Naive B cell (primary cell): ENCODE measurements at places on chromosomes 7 and 10. TPM values are rescaled to one million over a fixed set of nuclear protein-coding genes. Genes with fewer than 3 reads are reported as not detected.

H2BK1 gene
- not detected for polyA plus RNA-seq

GRCh38 chr7:16347066-16347826 is 74.1 kb downstream of the CRPPA start:
- DNase-seq, result no peak
- H3K27ac ChIP-seq, result no peak overlapping the region
- H3K4me1 ChIP-seq, result no peaks in the 10 kb centered on the region
- H3K36me3 ChIP-seq, result peaks cover 9% of the 10 kb centered on the region
- H3K27me3 ChIP-seq, result no peaks in the 10 kb centered on the region

DNA sequence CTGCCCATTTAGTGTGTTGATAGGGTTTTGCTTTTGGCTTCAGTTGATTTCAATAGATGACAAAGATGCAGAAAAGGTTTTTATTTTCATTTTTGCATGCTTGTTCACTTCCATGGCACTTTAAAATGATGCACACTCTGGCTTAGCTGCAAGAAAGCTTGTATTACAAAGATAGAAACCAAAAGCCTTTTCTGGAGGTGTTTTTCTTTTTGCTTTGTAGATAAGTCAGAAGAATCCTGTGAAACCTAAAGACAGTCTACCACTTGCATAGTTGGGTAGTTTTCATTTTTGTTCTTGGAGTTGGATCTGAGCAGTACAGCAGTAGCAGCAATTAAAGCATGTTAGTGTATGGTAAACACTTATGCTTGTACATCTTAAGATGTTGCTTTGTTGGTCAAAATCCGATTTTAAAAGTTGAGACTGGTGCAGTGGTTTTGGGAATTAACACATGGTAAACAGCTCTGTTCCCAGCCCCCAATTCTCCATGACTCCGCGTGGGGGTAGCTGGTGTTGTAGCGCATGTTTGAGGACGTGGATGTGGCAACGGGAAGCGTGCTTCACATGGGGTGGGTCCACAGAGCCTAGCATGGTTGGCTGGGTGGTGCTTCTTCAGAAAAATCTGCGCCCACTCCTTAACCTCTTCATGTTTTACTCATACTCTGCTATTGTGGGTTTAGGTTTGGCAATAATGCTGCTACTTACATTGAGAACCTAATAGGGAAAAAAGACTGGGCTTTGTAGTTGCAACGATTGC is 19.8 kb downstream of the CCNY start:
- H3K4me1 ChIP-seq, result peaks cover 76% of the 10 kb centered on the region
- no peaks in the 10 kb centered on the region for H3K36me3 ChIP-seq
- no peak overlapping the region for H3K4me3 ChIP-seq
- no peaks in the 10 kb centered on the region for H3K27me3 ChIP-seq
- DNase-seq, result no peak
- peak overlapping the region; percentile 11 for H3K27ac ChIP-seq

DNA sequence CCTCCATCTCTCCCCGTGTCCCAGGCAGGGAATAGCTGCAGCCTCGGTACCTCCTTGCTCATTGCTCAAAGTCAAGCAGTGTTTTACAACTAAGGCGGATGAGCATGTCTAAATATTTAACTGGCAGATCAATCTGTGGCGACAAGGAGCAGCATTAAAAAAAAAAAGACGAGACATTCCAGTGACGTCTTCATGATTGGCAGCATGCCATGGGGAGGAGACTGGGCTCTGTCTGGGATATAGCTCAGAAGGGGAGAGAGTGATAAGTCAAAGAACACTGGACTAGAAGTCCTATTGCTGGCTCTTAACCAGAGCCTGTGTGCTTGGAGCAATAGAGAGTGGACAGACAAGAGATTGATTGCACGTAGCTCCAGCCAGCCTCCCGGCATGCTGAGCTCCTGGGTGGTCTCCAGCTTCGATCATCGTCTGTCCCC is 287.5 kb upstream of the PODXL start:
- H3K27me3 ChIP-seq, result peaks cover 26% of the 10 kb centered on the region
- H3K4me3 ChIP-seq, result no peak overlapping the region
- H3K27ac ChIP-seq, result no peak overlapping the region
- no peaks in the 10 kb centered on the region for H3K4me1 ChIP-seq
- DNase-seq, result no peak
- H3K36me3 ChIP-seq, result no peaks in the 10 kb centered on the region

- no peak overlapping the region for H3K4me3 ChIP-seq
- H3K27ac ChIP-seq, result no peak overlapping the region
- H3K4me1 ChIP-seq, result no peaks in the 10 kb centered on the region
- DNase-seq, result peak; percentile 28
- H3K27me3 ChIP-seq, result peaks cover 22% of the 10 kb centered on the region
These were observed 27.1 kb downstream of the PRLHR start for GRCh38 chr10:118568327-118568848.

- H3K4me1 ChIP-seq, result peaks cover 72% of the 10 kb centered on the region
- no peaks in the 10 kb centered on the region for H3K36me3 ChIP-seq
- H3K27me3 ChIP-seq, result no peaks in the 10 kb centered on the region
- peak; percentile 44 for DNase-seq
- peak overlapping the region; percentile 100 for H3K27ac ChIP-seq
These were observed 58.5 kb upstream of the ECHDC3 start for GRCh38 chr10:11683529-11684320.

GRCh38 chr7:22594020-22594419 is 94.0 kb upstream of the STEAP1B start:
- no peak overlapping the region for H3K4me3 ChIP-seq
- no peak overlapping the region for H3K27ac ChIP-seq
- H3K27me3 ChIP-seq, result no peaks in the 10 kb centered on the region
- H3K4me1 ChIP-seq, result peaks cover 26% of the 10 kb centered on the region

DNA sequence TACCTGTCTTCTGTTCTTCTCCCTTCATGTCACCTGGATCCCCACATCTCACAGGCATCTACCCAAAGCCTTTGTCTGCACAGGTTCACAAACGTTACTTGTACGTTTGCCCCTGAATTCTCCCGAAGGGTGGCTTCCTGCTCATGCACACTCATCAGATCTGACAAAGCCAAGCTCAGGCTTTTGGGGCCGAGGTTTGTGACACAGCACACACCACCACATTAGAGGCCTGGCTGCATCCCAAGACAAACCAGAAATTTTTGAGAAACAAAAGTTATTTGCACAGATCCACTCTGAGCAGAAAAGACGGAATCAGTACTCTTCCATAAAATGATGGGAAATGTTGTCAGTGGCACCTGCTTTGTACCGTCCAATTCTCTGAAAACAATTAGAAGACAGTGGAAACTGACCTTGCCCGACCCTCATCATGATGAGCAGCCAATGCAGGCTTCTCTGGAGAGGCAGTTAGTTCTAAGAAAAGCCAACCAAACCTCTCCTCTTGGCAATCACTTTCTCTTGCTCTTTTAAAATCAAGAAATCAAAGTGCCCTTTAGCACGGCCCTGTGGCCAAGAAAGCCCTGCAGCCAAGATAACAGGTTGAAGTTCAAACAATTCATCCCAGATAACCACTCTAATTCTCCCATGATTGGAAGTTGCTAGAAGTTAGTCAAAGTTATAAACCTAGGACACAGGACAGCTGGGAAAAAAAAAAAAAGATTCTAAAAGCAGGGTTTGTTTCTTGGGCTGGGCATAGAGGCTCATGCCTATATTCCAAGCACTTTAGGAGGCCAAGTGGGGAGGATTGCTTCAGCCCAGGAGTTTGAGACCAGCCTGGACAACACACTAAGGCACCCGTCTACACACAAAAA is 13.6 kb upstream of the SVIL start:
- peak overlapping the region; percentile 57 for H3K4me3 ChIP-seq
- peaks cover 24% of the 10 kb centered on the region for H3K4me1 ChIP-seq
- no peak overlapping the region for H3K27ac ChIP-seq
- H3K27me3 ChIP-seq, result no peaks in the 10 kb centered on the region

GRCh38 chr7:88218836-88219605 is 817 bp downstream of the SRI start:
- H3K27me3 ChIP-seq, result no peaks in the 10 kb centered on the region
- peaks cover 3% of the 10 kb centered on the region for H3K36me3 ChIP-seq
- H3K27ac ChIP-seq, result peak overlapping the region; percentile 93
- peaks cover 39% of the 10 kb centered on the region for H3K4me1 ChIP-seq
- peak overlapping the region; percentile 97 for H3K4me3 ChIP-seq

DNA sequence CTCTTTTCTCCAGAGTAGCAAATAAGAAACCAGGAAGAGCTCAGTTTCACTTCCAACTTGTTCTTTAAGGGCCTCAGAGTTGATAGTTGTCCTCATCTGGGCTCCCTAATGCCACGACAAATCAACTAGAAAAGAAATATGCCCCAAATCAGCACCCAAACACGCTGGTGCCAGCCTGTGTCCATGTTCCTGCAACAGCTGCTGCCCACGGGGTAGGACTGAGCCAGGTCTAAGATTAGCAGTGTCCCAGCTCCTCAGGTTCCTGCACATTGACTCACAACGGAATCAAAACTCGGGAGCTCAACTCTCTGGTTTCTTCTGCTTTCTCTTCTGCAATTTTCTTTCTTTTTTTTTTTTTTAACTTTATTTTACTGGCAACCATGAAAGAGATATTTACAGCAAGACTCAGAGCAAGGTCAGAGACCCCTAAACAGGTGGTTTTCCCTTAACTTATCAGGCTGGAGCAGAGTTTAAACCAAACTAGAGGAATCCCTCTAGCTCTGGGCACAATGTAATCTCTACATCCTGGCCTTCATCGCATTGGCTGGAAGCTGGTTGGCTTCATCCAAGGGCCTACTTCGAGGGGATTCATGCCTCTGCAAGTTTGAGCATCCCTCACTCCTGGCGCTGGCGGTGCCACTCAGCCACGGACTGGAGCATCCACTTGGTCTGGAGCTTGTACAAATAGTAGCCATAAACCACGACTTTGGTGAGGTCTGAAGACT is 126.1 kb downstream of the PFKFB3 start:
- peak overlapping the region; percentile 59 for H3K4me3 ChIP-seq
- H3K27me3 ChIP-seq, result peaks cover 5% of the 10 kb centered on the region
- peaks cover 20% of the 10 kb centered on the region for H3K4me1 ChIP-seq
- peak; percentile 48 for DNase-seq
- peaks cover 7% of the 10 kb centered on the region for H3K36me3 ChIP-seq
- H3K27ac ChIP-seq, result peak overlapping the region; percentile 82

- no peak for DNase-seq
- H3K27me3 ChIP-seq, result peaks cover 3% of the 10 kb centered on the region
- no peaks in the 10 kb centered on the region for H3K36me3 ChIP-seq
- H3K4me3 ChIP-seq, result no peak overlapping the region
- no peaks in the 10 kb centered on the region for H3K4me1 ChIP-seq
These were observed 622.3 kb downstream of the SUGCT start for GRCh38 chr7:40757109-40757508.

DNA sequence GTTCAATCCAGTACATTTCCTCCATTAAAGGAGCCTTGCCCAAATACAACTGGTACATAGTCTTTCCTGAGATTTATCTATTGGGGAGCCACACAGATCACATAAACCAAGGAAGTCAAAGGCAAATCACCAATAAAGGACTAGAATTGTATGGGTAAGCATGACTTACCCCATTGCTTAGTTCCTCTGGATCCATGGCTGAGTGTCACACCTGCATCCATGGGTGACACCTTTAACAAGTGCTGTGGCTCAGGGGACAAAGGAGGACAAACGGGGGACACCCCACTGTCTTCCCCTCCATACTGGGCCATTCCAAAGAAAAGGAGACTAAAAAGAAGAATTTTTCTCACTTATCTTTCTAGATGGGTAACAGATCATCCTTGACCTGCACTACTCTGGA is 30.4 kb downstream of the ZNF92 start:
- H3K36me3 ChIP-seq, result peaks cover 18% of the 10 kb centered on the region
- H3K27me3 ChIP-seq, result no peaks in the 10 kb centered on the region

- no peaks in the 10 kb centered on the region for H3K27me3 ChIP-seq
- peaks cover 71% of the 10 kb centered on the region for H3K4me1 ChIP-seq
- peak overlapping the region; percentile 98 for H3K27ac ChIP-seq
These were observed 20.4 kb downstream of the FAM53B start for GRCh38 chr10:124723826-124724225.

IL2RA gene
- 6.9 TPM for polyA plus RNA-seq

DNA sequence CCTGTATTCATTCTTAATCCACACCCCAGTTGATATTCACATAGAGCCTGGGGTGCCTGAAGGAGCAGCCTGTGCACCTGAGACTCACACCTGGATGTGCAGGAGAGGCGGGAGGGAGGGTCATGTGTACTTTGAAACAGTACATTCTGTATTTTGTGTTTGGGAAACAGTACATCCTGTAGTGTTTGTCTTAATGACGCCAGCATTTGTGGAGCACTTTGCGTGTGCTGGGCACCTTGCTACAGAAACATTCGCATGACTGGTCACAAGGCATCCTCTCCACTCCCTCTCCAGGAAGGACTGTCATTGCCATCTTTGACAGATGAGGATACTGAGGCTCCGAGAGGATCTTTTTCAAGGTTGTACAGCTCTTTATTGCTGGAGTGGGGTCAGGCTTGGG is 132.1 kb downstream of the TACC2 start:
- no peak overlapping the region for H3K4me3 ChIP-seq
- H3K27ac ChIP-seq, result no peak overlapping the region
- no peaks in the 10 kb centered on the region for H3K36me3 ChIP-seq
- no peak for DNase-seq
- H3K4me1 ChIP-seq, result no peaks in the 10 kb centered on the region
- peaks cover 14% of the 10 kb centered on the region for H3K27me3 ChIP-seq

DNA sequence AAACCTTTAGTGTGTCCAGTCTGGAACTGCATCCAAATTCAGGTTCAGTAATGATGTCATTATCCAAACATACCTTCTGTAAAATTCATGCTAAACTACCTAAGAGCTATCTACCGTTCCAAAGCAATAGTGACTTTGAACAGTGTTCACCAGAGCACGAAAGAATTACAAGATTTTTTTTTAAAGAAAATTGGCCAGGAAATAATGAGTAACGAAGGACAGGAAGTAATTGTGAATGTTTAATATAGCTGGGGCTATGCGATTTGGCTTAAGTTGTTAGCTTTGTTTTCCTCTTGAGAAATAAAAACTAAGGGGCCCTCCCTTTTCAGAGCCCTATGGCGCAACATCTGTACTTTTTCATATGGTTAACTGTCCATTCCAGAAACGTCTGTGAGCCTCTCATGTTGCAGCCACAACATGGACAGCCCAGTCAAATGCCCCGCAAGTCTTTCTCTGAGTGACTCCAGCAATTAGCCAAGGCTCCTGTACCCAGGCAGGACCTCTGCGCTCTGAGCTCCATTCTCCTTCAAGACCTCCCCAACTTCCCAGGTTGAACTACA is 694 bp upstream of the FAS start:
- no peak for DNase-seq
- H3K36me3 ChIP-seq, result peaks cover 8% of the 10 kb centered on the region
- H3K4me3 ChIP-seq, result peak overlapping the region; percentile 94

GRCh38 chr7:158828133-158829020 is 932 bp downstream of the ESYT2 start:
- no peaks in the 10 kb centered on the region for H3K27me3 ChIP-seq
- peak; percentile 25 for DNase-seq
- H3K36me3 ChIP-seq, result no peaks in the 10 kb centered on the region
- peak overlapping the region; percentile 89 for H3K27ac ChIP-seq
- peak overlapping the region; percentile 88 for H3K4me3 ChIP-seq

- no peak overlapping the region for H3K4me3 ChIP-seq
- H3K27me3 ChIP-seq, result no peaks in the 10 kb centered on the region
- DNase-seq, result no peak
- H3K27ac ChIP-seq, result peak overlapping the region; percentile 46
These were observed 346.2 kb upstream of the AOAH start for GRCh38 chr7:37070471-37070870.

CPXM2 gene
- polyA plus RNA-seq, result 0.11 TPM
